ENCODE measurements at places on chromosomes 3 and 15.
A peak's percentile ranks its signal among the peaks of the same experiment; 100 is the strongest.

DNA sequence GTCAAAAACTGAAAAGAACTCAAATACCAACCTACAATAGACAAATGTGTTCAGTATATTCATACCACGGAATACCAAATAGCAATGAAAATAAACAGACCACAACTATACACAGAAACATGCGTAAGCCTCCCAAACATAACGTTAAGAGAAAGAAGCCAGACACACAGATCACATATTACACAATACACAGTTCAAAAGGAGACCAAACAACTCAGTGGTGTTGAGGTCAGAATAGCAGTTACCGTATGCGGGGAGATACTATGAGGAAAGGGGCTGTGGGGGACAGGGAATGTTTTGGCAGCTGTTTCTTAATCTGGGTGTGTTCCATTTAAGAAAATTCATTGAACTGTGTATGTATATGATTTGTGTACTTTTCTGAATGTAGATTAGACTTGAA, 6.6 kb downstream of the OSBPL10 start:
- DNase-seq, result no peak

DNA sequence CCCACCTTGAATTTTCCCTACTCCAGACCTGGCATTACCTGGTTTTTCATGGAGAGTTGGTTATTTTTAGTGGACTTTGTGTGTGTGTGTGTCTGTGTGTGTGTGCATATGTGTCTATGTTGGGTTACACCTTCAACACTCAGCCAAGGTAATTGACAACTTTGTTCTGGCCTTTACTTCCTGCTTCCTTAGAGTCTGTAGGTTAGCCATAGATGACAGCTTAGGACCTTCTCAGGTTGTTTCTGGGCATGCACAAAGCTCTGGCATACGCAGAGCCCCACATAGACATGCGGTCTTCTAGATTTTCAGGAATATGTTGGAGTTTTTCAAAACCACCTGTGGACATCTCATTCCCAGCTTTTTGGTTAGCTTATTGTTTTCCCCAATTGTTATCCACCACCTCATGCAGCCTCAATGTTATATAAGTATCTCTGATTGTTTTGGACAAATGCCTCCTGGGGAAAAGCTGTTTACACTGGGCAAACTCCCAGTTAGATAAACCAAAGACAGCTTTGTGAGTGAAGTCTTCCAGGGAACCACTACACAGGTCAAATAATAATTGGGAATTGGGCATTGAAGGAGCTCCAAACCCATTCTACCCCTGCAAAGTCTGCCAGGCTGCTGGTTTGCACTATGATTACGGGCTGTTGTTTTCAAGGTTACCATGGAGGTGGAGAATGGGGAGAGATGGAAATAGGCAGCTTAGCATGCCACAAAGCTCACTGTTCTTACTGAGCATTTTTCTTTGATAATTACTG, 201.2 kb downstream of the ADAMTSL3 start:
- no peak for DNase-seq

GRCh38 chr3:46091741-46092701, 64.7 kb upstream of the XCR1 start:
- no peak for DNase-seq

- no peak for DNase-seq
Observed at GRCh38 chr3:119222391-119222790, 18.3 kb downstream of the B4GALT4 start.

DNA sequence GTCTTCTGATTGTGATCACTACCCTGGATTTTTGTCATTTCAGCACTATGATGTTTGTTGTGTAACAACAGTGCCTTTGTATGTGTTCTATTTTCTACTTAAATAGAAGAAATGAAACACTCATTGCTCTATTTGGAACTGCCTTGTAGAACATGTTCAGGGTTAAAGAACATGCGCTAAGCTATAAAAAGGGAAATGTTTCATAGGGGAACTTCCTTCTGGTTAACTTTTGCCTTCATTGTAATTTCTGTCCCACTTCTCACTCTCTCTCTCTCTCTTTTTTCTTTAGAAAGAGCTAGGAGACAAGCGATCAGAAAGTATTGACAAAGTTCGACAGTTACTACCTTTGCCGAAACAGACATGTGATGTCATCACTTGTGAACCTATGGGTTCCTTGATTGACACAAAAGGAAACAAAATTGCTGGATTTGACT, at the start of gene P2RY12:
Gene P2RY12, minus strand, starts transcription at position 13 of the 434 bp plus-strand sequence. CDS start 45,908 bp downstream, outside the sequence.
- no peak for DNase-seq

- DNase-seq, result no peak
Observed at GRCh38 chr3:69385123-69385722, 665 bp downstream of the FRMD4B start.

GRCh38 chr3:64047787-64048186, 24.5 kb upstream of the PSMD6 start:
- no peak for DNase-seq

GRCh38 chr3:43289401-43289800, 3.1 kb downstream of the SNRK start:
- DNase-seq, result no peak

DNA sequence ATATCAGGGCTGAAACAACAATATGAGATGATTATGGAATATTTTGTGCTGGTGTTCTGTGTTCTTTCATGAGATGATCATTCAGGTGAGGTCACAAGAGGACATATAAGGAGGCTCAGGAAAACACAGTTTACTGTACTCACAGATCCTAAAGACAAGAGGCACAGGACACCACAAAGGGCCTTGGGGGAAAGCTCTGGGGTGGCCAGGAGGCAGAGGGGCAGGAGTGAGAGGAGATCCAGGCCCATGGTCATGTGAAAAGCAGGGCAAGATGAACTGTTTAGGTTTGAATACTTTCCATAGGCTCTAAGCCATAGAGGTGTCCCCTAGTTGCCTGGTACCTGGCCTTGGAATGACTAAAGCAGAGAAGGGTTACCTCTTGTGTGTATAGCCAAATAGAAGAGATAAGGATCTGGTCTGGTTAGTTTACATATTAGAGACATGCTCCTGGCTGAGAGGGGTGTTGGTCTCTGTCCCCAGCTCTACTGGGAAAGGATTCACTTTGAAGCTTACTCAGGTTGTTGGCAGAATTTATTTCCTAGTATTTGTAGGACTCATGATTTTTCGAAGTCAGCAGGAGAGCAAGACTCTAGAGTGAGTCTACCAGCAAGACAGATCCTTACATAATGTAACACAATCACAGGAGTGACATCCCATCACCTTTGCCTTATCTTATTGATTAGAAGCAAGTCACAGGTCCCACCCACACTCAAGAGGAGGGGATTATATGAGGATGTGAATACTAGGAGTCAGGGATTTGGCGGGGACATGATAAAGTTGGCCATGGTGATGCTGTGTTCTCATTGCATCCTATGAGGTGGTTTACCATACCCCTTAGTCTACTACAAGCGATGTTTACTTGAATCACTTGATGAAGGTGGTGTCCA, 11.3 kb upstream of the TM4SF1 start:
- no peak for DNase-seq

- DNase-seq, result no peak
Observed at GRCh38 chr3:192186498-192186897, 540.8 kb downstream of the FGF12 start.

GRCh38 chr3:133744241-133744640, 2.0 kb upstream of the TF start:
- DNase-seq, result no peak

GRCh38 chr3:51436998-51437639, 46.0 kb downstream of the RBM15B start:
- no peak for DNase-seq

- DNase-seq, result peak; percentile 75
Observed at GRCh38 chr3:37765591-37766488, 95.8 kb upstream of the CTDSPL start.

DNA sequence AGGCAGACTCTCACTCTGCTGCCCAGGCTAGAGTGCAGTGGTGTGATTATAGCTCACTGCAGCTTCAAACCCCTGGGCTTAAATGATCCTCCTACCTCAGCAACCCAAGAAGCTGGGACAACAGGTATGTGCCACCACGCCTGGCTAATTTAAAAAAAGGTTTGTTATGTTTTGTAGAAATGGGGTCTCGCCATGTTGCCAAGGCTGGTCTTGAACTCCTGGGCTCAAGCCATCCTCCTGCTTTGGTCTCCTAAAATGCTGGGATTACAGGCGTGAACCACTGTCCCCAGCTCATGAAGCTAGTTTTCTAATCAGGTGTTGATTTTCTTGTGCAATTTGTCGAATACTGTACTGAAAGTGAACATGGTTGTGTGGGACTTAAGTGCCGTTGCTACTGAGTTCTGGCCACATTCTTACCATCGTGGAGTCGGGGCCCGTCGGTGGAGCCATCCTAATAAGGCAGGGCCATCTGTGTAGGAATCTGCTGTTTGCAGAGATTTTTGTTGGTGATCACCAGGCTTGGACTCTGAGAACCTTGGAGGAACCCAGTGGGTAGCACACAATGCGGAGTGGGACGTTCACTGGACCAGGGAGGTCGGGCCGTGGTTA, 193.2 kb downstream of the GOLGA6L6 start:
- no peak for DNase-seq

DNA sequence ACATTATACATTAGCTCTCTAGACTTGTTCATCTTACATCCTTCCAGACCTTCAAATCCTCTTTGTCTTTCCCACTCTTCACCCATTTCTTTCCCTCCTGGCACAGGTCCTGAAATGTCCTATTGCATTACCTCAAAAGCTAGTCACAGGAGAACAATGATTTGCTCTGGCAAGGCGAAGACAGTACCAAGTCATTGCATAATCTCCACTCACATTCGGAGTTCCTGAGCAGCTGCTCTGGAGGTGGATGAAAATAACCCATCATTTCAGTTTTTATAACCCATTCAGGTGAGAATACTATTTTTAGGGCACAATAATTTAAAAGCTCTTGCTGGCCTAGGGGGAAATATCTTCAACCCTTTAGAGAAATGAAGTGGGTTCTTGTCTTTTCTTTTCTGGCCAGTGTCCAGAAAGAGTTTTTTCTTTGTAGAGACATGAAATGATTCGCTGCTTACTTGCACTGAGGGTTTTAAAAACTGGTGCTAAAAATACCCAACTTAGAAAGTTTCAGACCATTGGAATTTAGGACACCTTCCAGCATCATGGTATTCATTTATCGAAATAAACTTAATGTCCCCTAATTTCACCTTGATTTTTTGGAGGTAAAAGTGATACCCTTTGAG, 23.4 kb upstream of the DYNC1LI1 start:
- no peak for DNase-seq

DNA sequence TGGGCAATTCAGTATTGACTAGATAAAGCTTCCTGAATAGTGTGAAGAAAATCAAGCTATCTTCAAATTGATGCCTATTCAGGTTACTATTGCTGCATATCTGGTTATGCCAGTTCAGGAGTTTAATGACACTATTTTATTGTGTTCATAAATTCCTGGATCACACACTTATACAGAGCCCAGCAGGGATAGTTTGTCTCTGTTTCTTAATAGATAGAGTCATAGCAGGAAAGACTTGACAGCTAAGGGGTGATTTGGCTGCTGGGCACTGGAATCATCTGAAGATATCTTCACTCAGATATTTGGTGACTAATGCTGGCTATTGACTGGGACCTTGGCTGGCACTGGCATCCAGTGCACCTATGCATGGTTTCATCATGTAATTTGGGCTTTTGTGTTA, 187.8 kb downstream of the PYDC2 start:
- DNase-seq, result no peak

DNA sequence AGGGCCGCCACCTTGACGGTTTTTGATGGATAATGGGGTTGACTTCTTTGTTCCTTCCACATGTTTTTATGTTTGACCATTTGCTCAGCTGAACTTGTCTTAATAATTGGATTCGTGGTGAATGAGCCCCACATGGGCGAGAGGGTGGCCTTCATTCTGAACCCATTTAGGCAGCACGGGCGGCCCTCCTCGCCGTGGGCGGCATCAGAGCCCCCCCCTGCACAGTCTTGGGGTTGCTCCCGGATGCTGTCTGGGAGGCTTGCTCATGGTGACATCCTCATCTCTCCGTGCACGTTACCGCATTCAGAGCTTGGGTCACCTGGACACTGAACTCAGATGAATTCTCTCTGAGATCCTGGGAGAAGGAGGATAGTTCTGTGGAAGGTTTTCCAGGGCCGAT, 172.3 kb upstream of the OSBPL11 start:
- no peak for DNase-seq

GRCh38 chr3:141106842-141107241, 55.7 kb downstream of the SPSB4 start:
- no peak for DNase-seq

- no peak for DNase-seq
Observed at GRCh38 chr3:190830031-190830430, 32.5 kb downstream of the GMNC start.

GRCh38 chr3:48516571-48516970, 12.6 kb upstream of the SHISA5 start:
- no peak for DNase-seq

GRCh38 chr3:87792198-87792533, 266.6 kb downstream of the CGGBP1 start:
- DNase-seq, result no peak

GRCh38 chr3:147410116-147410525, 956 bp downstream of the ZIC1 start:
- no peak for DNase-seq

GRCh38 chr3:194941956-194942511, 256.4 kb downstream of the FAM43A start:
- DNase-seq, result no peak

DNA sequence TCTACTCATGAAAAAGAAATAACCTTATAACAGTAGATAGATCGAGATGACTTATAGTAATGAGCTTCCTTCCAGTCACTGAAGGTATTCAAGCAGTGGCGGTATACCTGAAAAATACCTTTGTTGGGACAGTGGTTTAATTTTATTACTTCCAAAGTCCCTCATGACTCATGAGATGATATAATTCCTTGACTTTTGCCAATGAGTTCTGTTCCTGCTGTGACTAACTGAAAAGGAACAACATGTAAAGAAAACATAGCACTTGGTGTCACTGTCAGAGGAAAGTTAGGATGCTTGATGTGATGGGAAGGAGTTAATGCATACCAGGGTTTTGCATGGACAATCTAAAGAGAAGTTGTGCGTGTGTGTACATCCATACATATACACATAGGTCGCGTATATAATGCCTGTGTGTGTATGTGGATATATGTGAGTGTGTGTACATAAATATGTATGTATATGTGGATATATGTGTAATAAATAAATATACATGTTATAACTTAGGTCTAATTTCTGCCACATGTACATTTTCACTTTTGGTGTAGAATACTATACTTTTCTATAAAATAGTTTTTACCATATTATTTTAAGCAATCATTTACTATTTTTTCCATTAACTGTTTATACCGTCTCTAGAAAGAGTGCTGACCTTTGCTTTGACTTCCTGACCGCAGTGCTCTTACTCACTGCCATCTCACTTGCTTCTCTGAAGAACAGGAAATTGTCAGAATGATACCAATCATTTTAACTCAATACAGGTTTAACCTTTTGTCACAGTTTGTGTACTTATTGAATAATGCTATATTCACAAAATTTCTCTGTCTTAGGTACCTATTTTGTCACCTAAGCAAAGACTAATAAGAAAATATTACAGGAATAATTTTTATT, 12.6 kb upstream of the PAK2 start:
- DNase-seq, result no peak

- no peak for DNase-seq
Observed at GRCh38 chr3:190621927-190622326, 108.0 kb downstream of the IL1RAP start.

DNA sequence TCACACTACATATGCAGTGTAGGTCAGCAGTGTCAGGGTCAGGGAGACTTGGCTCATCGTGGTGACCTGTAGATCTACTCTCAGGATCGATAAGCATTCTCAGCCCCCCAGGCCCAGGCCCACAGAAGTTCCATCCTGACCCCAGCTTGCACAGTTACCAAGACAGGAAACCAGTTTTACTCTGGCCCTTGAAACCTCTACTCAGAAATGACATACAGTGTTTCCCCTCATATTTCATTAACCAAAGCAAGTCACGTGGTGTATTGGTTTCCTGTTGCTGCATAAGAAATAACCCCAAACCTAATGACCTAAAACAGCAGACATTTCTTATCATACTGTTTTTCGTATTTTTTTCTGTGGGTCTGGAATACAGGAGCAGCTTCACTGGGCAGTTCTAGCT, 242.2 kb downstream of the SLCO3A1 start:
- DNase-seq, result no peak

All from right renal pelvis (tissue), 4 donors.